Right renal cortex interstitium (tissue), 3 donors: ENCODE measurements at places on chromosomes 1 and 21. TPM values are rescaled to one million over a fixed set of nuclear protein-coding genes. Genes with fewer than 3 reads are reported as not detected.

Gene NEK2
- polyA plus RNA-seq: 22.3 TPM

Gene OR14K1
- not detected for polyA plus RNA-seq

Gene FAAH
- polyA plus RNA-seq: 18.0 TPM

Gene GFI1
- polyA plus RNA-seq: 0.30 TPM

Gene LHX8
- not detected for polyA plus RNA-seq

Gene ADORA1
- 6.4 TPM for polyA plus RNA-seq

Gene NCSTN
- 156 TPM for polyA plus RNA-seq

Gene DEGS1
- polyA plus RNA-seq: 62.2 TPM

Gene AGMAT
- polyA plus RNA-seq: 37.8 TPM

Gene LCE6A
- not detected for polyA plus RNA-seq

Gene LCE2B
- polyA plus RNA-seq: not detected

- DNase-seq: no peak
These were observed 35.5 kb downstream of the ILDR2 start for GRCh38 chr1:166939741-166940375.

- DNase-seq: no peak
These were observed 121.0 kb upstream of the CXADR start for GRCh38 chr21:17391811-17392340.

GRCh38 chr1:68173936-68174737, 58.2 kb downstream of the WLS start:
- DNase-seq: no peak

DNA sequence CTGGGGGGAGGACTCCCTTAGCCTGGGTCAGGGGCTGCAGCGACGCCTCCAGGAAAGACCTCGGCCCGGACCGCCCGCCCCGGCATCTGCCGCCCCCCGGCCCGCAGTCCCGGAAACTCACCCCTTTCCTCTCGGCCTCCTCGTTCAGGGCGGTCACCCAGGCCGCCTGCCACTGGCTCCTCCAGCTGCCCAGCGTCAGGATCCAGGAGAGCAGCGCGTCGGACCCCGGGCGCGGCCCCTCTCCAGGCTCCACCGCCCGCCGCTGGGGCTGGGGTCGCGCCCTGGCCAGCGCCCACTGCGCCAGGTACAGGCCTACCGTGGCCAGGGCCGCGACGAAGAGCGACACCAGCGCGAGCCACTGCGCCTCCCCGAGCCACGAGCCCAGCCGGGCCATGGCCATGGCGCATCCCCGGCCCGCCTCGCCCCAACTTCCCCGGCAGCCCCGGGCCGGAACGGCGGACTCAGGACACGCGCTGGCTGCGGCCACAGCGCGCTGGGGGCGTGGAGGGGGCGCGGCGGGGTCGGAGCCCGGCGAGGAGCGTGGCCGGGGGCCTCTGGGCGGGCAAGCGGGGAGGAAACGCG, 478 bp downstream of the C2CD2 start:
- DNase-seq: no peak

DNA sequence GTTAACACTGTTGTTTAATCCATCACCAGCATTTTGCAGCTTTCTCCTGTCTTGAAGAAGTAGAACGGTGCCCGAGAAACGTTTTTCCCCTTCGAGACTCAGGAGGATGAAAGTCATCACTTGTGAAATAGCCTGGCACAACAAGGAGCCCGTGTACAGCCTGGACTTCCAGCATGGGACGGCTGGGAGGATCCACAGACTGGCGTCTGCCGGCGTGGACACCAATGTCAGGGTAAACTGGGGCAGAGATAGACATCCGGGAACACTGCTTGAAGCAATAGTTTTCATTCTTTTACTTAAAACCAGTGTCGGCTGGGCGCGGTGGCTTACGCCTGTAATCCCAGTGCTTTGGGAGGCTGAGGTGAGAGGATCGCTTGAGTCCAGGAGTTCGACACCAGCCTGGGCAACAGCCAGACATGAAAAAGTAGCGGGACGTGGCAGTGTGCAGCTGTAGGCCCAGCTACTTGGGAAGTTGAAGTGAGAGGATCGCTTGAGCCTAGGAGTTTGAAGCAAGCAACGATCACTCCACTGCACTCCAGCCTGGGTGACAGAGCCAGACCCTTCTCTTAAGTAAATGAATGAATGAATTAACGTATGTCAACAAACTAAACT, 945 bp downstream of the CHAF1B start:
- no peak for DNase-seq

DNA sequence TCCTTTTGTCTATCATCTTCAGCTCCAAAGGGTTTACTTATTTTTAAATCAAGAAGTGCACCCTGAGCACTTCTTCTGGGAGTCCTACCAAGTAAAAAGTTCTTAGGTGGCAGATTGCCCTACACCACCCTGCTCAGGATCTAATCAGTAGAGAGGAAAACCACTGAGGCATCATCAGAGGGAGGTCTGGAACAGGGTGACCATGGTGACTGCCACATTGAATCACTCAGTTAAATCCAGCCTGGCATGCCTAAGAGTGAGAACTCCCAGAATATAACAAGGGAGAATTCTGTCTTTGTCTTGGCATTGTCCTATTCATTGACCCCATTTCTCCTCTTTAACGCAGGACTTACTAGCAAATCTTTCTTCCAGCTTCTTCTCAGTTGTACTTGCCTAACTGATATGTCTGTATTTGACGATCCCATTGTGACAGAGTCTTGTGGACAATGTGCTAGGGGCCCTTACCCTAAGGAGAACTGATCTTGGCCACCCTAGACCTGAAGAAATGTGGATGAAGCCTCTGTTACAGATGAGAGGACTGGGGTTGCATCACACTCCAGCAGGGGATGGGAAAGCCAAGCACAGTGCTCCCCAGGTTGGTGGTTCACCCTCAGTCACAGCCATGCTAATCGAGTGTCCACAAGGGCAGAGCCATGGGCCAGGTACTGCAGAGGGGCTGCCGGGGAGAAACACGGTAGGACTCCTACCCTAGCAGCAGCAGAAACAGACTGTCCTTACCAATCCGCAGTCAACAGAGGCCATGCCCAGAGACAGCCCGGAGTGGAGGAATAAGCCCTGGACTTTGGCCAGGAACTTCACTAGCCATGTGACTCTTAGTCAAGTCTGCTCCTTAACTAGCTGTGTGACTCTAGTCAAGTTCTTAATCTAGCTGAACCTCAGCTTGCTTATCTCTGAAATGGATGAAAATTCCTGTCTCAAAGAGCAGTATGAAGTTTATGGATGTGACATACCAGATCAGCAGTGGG, 15.4 kb downstream of the PKP1 start:
- DNase-seq: no peak

DNA sequence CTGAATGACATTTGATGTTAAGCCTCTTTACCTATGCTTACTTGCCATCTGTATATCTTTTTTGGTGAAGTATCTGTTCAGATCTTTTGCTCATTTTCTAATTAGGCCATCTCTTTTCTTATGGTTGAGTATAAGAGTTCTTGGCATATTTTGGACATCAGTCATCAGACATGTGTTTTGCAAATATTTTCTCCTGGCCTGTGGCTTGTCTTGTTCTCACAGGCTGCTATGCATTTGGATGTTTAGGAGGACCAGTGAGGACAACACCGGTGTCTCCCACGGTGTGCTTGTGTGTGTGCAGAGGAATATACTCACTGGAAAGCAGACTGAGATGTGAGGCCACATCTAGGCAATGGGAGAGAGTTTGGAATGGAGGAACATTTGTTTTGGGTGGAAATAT, 87.1 kb upstream of the LYST start:
- DNase-seq: no peak

DNA sequence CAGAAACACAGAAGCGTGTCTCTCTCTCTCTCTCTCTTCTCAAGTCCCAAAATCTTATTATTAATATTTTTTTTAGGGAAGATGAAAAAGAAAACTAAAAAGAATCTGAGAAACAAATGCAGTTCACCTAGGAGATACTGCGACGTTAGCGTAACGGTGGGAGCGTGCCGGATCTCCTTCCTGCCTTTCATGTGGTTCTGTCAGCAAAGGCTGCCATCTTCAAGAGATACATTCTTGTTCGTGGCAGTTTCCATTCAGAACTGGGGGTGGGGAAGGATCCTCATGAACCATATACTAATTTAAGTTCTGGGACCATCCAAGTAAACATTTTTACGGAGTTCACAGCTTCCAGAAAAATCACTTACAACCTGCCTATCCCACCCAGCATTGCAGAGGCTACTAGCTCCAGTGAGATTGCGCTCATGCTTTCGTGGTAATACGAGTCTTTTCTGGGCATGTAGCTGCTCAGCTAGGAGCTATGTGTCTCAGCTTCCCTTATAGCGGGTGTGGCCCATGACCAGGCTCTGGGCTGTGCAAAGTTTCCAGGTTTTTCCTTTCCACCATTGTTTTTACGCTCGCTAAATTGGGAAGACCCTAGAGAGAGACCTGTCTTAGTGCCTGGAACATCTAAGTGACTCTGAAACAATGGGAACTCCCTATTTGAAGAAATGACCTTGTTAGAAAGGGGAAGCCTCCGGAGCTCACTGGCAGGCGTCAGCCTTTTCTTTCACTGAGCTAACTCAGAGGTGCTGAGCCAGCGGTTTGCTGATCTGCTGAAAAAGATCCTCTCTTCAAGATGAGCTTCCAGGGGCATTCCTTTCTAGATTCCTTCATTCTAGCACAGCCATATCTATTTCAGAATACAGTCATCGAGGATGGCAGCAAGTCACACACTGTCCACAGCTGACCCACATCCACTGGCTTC, 17.3 kb downstream of the SLAMF1 start:
- DNase-seq: no peak

DNA sequence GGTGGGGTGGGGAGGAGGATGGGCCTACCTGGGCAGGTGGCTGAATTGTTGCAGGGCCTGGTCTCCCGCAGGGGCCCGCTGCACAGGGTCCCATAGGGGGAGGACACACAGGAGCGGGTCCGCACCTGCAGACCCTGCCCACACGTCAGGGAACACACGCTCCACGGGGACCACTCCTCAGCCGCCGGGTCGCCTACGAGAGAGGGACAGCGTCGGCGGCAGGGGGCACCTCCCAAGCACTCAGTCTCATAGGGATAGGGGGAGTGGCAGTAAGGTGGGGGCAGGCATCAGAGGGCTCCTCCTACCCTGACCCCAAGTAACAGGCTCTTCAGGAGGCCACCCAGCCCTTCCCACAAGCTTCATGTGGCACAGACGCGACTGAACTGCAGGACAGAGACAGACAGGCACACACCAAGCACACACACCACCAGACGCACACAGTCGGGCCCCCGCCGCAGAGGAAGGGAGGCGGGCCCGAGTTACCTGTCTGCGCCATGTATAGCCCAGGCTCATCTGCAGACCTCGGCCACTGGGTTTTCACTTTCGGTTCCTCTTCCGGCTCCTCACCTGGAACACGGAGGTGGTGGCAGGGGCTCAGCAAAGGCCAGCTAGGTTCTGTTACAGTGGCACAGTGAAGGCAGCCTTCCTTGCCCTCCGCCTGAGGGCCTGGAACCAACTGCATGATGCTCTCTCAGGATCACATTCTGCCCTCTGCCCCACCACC, 19.8 kb downstream of the ADGRB2 start:
- DNase-seq: no peak

GRCh38 chr1:24972221-24972914, 42.3 kb upstream of the RUNX3 start:
- no peak for DNase-seq

DNA sequence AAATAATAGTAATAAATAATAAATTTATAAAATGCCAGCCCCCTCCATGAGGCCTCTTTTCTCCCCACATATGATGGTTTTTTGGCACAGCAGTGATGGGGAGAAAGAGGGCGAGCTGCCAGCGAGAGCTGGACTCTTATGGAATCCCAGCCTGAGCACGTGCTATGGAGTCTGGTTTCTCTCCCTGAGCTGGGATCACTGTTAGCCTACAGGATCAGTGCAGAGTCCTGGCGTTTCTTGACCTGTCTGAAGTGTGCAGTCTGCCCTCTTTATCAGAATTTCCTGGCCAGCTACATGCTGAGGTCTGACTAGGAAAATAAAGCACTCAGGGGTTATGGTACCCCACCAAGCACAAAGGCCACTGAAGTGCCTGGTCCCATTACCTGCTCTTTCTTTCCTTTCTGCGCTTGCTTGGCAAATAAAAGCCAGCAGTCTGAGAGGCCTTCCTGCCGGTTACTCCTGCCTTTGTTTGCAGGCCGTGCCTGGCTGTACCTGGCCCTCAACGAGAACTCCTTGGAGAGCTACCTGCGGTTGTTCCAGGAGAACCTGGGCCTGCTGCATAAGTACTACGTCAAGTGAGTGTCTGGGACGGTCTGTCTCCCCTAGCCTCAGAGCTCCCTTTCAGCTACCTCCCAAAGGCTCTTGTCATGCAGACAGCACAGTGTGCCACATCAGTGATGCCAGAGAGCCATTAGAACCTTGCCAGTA, 18.5 kb upstream of the SLC25A34 start:
- DNase-seq: no peak
